ENCODE measurements at places on chromosomes 7 and 10.

DNA sequence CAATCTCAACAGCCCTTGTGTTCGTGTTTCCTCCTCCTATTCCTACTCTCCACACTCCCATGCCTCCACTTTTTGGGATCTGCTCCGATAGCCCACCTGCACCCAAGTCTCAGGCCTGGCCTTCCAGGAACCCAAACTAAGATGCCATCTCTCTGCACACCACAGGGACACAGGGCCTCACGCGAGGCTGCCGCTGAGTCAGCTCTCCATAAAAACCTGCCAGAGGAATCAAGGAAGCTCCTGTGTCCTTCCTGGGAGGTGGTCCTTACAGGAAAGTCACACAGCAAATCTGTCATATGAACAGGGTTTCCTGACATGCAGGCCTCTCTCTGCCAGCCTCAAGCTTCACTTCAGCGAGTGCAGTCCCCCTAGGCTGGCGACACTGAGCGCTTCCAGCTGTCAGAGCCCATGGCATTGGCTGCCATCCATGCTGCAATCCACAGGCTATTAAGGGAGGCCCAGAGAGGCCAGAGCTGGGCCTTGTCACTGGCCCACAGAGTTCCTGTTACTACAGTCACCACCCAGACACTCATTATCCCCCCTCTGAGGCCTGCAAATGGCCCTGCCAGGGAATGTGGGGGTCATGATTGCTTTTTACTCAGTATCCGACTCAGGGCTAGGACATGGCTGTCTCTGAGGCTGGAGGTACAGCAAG is 151.4 kb downstream of the OAT start:
- DNase-seq, result no peak

- DNase-seq, result no peak
Measured at GRCh38 chr10:4767033-4767814, 58.8 kb upstream of the AKR1E2 start.

- no peak for DNase-seq
Measured at GRCh38 chr10:130696870-130697269, 560.7 kb downstream of the GLRX3 start.

- DNase-seq, result no peak
Measured at GRCh38 chr10:117140525-117140902, 2.4 kb upstream of the VAX1 start.

Measured in nucleus accumbens (tissue), 56 donors.